Aorta (tissue), 5 donors: ENCODE measurements at places on chromosomes 7 and 10. TPM values are rescaled to one million over a fixed set of nuclear protein-coding genes. Genes with fewer than 3 reads are reported as not detected.

DNA sequence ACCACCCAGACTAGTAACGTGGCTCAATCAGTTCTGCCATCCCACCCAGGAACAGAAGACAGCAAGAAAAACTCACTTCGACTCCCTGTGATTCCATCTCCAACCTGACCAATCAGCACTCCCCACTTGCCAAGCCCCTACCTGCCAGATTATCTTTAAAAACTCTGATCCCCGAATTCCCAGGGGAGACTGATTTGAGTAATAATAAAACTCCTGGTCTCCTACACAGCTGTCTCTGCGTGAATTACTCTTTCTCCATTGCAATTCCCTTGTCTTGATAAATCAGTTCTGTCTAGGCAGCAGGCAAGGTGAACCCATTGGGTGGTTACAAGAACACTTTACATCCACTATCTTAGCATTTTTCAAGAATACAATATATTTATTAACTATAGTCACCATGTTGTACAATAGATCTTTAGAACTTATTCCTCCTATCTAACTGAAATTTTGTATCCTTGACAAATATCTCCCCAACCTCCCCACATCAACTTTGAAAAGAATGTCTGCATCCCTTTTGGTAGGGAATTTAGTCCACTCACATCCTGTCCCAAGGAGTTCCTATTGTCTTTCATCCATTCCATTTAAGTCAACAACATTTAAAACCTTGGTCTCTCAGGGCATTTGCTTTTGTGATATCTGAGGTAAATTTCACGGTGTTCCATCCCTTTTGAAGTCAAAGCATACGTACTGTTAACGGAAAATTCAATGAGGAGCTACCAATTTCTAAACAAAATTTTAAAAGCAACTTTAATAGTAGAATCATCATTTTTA, 163.7 kb downstream of the MACC1 start:
- no peaks in the 10 kb centered on the region for H3K4me1 ChIP-seq
- DNase-seq: no peak
- no peaks in the 10 kb centered on the region for H3K36me3 ChIP-seq

- H3K36me3 ChIP-seq: no peaks in the 10 kb centered on the region
- no peak for DNase-seq
- no peaks in the 10 kb centered on the region for H3K4me1 ChIP-seq
- H3K27me3 ChIP-seq: no peaks in the 10 kb centered on the region
Measured at GRCh38 chr10:112807013-112807412, 143.0 kb upstream of the TCF7L2 start.

DNA sequence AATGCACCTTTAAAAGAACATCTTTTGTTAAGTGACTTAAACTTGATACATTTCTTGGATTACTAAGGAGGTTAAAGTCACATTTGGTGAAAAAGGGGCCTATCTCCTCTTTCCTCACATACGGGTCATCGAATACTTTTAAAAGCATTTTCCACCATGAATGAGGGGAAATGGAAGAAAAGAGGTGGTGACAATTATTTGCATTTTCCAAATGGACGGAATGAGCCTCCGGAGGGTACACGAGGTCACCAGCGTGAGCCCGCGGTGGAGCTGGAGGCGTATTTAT, 1.0 kb upstream of the BMPR1A start:
- peak overlapping the region; percentile 87 for H3K27ac ChIP-seq
- H3K4me3 ChIP-seq: peak overlapping the region; percentile 56
- no peak for DNase-seq

The HSPB1 gene
- 1,225 TPM for total RNA-seq

GRCh38 chr7:112566442-112567324, 85.9 kb downstream of the LSMEM1 start:
- peaks cover 3% of the 10 kb centered on the region for H3K4me1 ChIP-seq
- no peaks in the 10 kb centered on the region for H3K27me3 ChIP-seq
- H3K4me3 ChIP-seq: peak overlapping the region; percentile 8
- H3K27ac ChIP-seq: no peak overlapping the region
- H3K36me3 ChIP-seq: no peaks in the 10 kb centered on the region

The NRG3 gene
- total RNA-seq: 0.87 TPM

GRCh38 chr10:60099998-60100747, 193.8 kb upstream of the CCDC6 start:
- no peak overlapping the region for H3K27ac ChIP-seq
- no peak overlapping the region for H3K4me3 ChIP-seq
- no peak for DNase-seq
- H3K27me3 ChIP-seq: no peaks in the 10 kb centered on the region
- H3K36me3 ChIP-seq: no peaks in the 10 kb centered on the region

The OR2A25 gene
- not detected for total RNA-seq

DNA sequence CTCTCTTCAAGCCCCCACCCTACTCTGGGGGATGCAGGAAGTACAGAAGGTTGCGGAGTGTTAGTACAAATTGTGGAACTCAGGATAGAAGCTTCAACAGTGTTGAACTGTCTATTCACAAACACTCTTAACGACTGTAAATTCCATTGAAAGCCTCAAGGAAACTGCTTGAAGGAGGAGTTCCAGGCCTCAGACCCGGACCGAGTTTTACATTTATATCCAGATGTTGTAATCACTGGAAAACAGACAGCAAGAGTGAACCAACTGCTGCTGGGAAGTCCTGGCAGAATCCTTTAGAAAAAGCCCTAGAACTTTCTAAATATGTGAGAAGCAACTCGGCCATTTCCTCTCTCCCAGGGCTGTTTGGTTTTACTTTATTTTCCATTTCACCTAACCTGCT, 84.1 kb upstream of the LRRC18 start:
- H3K4me1 ChIP-seq: no peaks in the 10 kb centered on the region
- no peaks in the 10 kb centered on the region for H3K36me3 ChIP-seq
- H3K27me3 ChIP-seq: no peaks in the 10 kb centered on the region
- no peak overlapping the region for H3K4me3 ChIP-seq
- peak overlapping the region; percentile 83 for H3K27ac ChIP-seq

DNA sequence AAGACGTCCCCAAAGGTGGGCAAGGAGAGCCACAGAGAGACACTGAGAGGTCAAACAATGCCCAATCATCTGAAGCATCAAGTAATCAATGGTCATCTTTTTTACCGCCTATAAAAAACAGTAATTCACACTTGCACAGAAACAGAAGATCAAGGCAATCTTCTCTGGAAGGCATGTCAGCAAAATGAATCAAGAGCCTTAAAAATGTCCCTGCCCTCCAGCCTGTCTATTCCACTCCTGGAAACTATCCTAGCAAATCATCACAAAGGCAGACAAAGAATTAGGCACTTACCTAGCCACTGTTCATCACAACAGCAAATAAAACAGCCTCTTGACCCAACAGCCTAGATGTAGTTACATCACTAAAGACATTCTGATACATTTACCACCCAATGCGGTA, 48.9 kb downstream of the FAM53B start:
- no peaks in the 10 kb centered on the region for H3K36me3 ChIP-seq
- H3K27ac ChIP-seq: no peak overlapping the region
- DNase-seq: no peak
- no peaks in the 10 kb centered on the region for H3K27me3 ChIP-seq
- no peak overlapping the region for H3K4me3 ChIP-seq

DNA sequence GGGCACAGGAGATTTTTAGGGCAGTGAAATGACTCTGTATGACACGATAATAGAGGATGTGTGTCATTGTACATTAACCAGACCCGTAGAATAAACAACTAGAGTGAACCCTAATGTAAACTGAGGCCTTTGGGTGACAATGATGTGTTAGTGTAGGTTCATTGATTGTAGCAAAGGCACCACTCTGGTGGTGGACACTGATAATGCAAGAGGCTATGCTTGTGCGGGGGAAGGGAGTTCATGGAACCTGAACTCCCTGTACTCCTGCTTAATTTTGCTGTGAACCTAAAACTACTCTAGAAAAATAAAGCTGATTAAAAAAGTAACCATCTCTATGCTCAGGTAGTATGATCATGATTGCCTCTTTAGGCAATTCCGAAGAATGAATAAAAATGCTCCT, 96.3 kb upstream of the VIPR2 start:
- H3K27ac ChIP-seq: no peak overlapping the region
- DNase-seq: no peak
- H3K4me3 ChIP-seq: no peak overlapping the region
- H3K36me3 ChIP-seq: no peaks in the 10 kb centered on the region

GRCh38 chr10:23174977-23175512, 17.1 kb upstream of the PTF1A start:
- no peaks in the 10 kb centered on the region for H3K36me3 ChIP-seq
- H3K4me1 ChIP-seq: no peaks in the 10 kb centered on the region
- H3K4me3 ChIP-seq: no peak overlapping the region

- no peaks in the 10 kb centered on the region for H3K4me1 ChIP-seq
- H3K27me3 ChIP-seq: no peaks in the 10 kb centered on the region
- no peak overlapping the region for H3K27ac ChIP-seq
- H3K4me3 ChIP-seq: no peak overlapping the region
- DNase-seq: no peak
Measured at GRCh38 chr7:34225193-34225592, 319.9 kb downstream of the BMPER start.

- no peak for DNase-seq
- no peaks in the 10 kb centered on the region for H3K4me1 ChIP-seq
- H3K36me3 ChIP-seq: no peaks in the 10 kb centered on the region
Measured at GRCh38 chr7:106423821-106424475, 139.2 kb upstream of the NAMPT start.

DNA sequence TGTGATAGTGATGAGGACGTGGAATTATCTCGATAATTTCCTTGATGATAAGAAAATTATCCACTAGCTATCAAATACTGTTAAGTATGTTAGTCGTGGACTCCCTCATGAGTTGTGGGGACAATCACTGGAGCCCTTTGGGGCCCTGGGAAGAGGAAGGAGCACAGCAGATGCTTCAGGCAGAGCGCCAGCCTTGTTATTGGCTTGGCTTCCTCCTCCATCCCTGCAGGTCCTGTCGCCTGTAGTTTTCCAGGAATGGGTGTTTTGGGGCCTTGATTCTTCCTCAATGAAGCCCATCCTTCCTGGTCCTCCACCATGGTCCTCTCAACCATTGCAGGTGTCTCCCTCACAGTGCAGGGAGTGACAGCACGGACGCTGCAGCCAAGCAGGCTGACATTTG, 32.5 kb upstream of the ZNF32 start:
- H3K36me3 ChIP-seq: no peaks in the 10 kb centered on the region
- no peak overlapping the region for H3K4me3 ChIP-seq
- H3K27ac ChIP-seq: no peak overlapping the region
- H3K27me3 ChIP-seq: no peaks in the 10 kb centered on the region
- DNase-seq: no peak
- no peaks in the 10 kb centered on the region for H3K4me1 ChIP-seq
